ENCODE measurements at places on chromosomes 1 and 21.

GRCh38 chr1:89843273-89844130, 22.7 kb downstream of the LRRC8D start:
- peak; percentile 73 for DNase-seq

DNA sequence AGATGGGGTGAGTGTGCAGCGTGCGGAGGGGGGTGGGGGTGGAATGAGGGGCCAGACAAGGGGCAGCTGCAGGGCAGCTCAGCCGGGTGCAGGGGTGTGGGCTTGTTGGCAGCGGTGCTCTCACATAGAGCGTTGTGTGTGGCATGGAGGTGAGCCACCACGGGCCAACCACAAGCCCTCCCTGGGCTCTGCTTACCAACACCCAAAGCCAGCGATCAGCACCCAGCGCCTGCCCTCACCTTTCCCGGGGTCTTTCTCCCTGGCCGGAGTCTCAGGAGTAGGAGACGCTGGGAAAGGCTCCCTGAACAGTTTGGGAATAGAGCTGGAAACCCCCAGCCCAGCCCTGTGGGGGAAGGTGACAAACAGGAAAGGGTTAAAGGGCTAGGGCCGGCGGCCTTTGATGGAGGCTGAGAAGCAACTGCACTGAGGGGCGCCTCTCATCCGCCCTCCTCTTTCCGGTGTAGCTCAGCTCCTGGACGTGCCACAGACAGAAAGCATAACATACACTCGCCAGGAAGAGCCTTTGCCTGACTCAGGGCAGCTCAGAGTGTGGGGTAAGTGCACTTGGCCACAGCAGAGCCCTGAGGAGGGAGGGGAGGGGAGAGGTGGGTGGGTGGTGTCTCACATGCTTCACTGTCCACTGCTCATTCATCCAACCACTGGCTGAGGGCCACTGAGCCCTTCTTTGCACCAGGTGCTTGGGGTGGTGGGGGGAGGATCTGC, 577 bp downstream of the IKBKE start:
- DNase-seq, result no peak

DNA sequence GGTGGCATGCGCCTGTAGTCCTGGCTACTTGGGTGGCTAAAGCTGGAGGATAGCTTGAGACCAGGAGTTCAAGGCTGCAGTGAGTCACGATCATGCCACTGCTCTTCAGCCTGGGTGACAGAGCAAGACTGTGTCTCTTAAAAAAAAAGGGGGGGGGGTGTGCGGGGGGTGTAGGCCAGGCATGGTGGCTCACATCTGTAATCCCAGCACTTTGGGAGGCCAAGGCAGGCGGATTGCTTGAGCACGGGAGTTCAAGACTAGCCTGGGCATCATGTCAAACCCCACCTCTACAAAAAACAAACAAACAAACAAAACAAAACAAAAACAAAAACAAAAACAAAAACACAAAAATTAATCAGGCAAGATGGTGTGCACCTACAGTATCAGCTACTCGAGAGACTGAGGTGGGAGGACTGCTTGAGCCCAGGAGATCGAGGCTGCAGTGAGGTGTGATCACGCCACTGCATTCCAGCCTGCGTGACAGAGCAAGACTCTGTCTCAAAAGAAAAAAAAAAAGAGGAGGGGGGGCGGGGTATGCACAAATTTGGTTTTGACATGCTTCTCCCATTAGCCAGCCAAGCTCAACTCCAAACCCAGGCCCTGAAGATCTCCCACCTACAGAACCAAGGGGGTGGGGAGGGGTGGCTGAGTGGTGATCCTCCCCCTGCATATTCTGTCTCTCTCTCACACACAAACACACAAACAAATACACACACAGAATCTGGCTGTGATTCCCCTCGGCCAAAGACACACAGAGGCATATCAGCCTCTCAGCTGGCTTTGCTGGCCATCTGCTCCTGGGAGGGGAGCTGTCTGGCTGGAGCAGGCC, 3.1 kb downstream of the PTAFR start:
- no peak for DNase-seq

GRCh38 chr1:17594690-17595601, 55.4 kb downstream of the ARHGEF10L start:
- DNase-seq, result no peak

- no peak for DNase-seq
Observed at GRCh38 chr1:58575551-58576324, 1.3 kb downstream of the TACSTD2 start.

- DNase-seq, result no peak
Observed at GRCh38 chr1:156393095-156393494, 24.1 kb downstream of the RHBG start.

GRCh38 chr21:19405326-19405725, 1001.7 kb upstream of the TMPRSS15 start:
- DNase-seq, result no peak

DNA sequence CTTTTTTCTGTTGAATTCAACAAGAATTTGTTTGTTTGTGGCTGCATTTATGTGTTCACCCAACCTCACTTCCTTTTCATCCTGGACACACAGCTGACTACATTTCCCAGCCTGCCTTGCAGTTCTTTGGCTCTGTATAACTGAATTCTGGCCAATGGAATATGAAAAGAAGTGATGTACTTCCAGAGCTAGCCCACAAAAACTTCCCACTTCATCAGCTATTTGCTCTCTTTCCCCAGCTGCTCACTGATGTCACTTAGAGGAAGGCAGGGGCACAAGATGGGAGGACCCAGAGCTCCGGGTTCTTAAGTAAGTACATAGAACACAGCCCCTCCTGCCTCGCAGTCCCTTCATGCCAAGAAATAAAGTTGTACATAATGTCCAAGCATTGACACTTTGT, 235.0 kb upstream of the FGGY start:
- peak; percentile 77 for DNase-seq

- DNase-seq, result no peak
Observed at GRCh38 chr1:22288593-22289241, 145.8 kb upstream of the WNT4 start.

DNA sequence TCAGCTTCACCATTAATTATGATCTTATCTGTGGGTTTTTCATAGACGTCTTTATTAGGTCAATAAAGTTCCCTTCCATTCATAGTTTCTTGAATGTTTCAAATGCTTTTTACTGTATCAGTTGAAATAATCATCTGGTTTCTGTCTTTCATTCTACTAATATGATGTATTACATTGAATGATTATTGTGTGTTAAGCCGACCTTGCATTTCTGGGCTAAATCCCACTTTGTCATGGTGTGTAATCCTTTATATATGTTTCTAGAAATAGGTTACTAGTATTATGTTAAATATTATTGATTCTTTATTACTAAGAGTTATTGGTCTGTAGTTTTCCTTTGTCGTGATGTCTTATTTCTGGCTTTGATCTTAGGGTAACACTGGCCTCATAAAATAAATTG, 134.9 kb downstream of the FASLG start:
- no peak for DNase-seq

DNA sequence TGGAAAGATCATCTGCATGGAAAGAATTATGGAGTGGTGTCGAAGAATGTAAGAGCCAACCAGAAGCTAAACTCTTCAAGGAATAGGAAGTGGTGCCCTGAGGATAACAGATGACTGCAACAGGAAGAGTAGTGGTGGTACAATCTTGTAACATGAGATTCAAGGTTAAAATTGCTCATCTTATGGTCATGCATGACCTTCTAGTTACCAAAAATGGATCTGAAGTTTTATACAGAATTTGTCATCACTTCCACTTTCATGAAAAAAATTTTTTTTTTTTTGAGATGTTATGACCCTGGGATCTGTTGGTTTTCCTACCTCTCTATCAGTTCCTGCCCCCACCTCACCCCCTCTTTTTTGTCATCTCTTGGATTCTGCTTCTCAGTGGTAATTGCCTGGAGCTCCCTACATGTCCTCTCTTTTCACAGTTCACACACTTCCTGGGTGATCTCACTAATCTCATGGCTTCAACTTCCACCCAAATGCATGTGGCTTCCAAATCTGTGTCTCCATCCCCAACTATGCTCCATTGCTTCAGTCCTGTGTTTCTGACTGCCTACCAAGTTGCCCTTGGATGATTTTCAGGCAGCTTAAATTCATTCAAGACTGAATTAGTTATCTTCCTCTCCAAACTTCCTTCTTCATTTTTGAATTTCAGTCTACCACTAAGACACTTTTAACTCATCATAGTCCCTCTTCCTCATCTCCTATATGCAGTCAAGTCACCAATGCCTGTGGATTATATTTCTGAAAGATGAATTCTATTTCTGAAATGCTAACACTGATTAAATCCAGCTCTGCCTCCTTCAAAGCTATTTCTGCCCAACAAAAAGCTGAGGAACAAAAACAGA, 48.4 kb downstream of the SLAMF6 start:
- no peak for DNase-seq

GRCh38 chr1:25599969-25600610, 16.5 kb upstream of the MAN1C1 start:
- DNase-seq, result no peak

DNA sequence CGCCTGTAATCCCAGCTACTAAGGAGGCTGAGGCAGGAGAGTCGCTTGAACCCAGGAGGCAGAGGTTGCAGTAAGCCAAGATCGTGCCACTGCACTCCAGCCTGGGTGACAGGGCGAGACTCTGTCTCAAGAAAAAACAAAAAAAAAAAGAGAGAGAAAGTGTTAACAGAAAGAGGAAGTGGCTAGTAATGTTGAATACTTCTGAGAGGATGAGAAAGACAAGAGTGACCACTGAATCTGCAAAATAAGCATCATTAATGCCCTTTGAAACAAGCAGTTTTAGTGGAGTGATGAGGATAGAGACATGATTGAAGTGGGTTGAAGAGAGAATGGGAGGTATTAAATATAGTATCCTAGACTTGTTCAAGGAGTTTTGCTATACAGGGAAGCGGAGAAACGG, 11.7 kb downstream of the MPZ start:
- DNase-seq, result no peak

GRCh38 chr1:181107711-181108110, 19.2 kb downstream of the IER5 start:
- no peak for DNase-seq

DNA sequence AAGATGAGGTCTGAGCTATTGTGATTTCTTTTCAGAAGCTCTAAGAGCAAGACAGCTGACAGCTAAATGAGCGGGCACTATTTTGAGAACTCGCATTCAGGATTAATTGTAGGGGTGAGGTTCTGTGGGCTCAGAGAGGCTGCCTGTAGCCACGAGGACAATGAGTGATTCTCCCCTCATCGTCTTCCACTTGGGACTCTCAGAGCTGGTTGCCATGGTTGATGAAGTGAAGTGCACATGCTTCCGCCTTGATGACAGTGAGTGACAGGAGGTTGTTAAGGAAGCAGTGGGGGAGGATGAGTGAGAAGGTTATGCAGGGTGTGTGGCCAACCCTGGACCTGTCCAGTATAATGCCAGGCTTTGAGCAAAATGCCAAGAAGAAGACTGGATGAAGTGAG, 341.7 kb downstream of the PCP4 start:
- DNase-seq, result no peak

All from left cardiac atrium (tissue), 4 donors.